ENCODE measurements at places on chromosomes 4 and X.

DNA sequence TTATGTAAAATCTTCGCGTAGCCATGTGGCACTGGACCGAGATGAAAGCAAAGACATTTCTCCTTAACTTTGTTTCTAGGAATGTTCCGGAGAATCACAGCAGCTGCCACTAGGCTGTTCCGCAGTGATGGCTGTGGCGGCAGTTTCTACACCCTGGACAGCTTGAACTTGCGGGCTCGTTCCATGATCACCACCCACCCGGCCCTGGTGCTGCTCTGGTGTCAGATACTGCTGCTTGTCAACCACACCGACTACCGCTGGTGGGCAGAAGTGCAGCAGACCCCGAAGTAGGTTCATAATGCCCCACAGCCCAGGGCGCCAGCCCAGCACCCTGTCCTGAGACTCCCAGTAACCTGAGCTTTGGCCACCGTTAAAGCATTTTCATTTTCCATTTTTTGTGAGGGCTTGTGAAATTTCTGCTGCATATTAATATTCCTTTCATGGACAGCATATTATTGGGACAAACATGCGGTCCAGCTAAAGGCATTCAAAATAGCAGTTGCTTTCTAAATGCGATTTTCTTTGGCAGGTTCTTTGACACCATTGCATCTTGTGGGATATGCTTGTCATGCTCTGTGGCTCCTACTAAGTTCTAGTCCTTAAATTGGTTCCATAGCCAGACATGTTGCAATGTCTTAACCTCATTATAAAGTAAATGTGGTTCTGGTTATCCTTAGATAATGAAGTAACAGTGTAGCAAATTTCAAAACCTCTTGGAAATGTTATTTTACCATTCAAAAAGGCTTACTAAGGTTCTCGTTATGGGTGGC is 49.1 kb upstream of the MSANTD1 start:
- DNase-seq = no peak

DNA sequence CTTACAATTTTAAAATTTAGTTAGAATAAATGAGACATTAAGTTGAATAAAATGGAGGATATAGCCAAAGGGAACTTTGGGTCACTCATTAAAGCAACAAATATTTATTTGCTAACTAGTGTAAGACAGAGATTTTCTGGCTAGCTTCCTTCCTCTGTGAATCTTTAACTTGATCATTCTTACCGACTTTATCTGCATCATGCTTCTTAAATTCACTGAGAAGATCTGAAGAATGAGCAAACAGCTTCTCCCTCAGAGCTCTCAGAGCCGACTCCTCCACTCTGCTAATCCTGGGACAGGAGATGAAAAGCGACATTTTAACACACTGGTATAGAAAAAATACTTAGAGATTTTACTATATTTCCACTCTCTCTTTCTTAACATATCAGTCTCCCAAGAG is 35.1 kb downstream of the PPEF2 start:
- DNase-seq = no peak

DNA sequence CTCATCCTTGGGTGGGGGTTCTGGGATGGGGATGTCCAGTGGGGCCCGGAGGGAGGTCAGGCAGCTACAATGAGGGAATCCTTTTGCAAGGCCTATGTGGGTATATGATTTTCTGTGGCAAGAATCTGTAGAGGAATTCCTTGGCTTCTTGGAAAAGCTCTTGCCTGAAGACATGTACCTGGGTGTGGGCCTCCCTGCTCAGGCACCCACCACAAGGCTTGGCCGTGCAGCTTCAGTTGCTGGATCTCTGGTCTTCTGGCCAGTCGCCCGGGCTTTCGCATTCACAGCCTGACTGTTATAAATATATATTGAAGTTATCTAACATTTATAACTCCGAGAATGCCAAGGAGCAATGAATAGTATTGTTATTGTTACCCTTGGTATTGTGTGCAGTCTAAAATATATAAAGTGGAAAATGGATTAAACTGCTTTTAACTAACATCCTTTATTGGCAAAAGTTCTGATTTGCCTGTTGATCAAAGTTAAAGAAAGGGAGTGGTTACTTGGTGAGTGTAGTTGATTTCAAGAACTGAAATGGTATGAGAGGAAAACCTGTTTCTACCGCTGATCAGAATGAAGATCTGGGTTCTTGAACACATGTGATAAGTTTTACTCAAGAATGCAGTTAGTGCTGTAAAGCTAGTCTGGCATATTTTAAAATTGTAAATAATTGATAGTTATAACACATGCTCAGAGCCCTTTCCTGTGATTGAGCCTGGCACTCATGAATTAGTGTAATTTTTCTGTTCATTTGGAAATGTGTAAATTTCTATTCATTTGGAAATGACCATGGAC is 36.0 kb downstream of the PTTG2 start:
- DNase-seq = no peak

- no peak for DNase-seq
Measured at GRCh38 chr4:168039593-168039992, 52.7 kb upstream of the ANXA10 start.

All from stimulated activated CD4-positive, alpha-beta T cell treated with anti-CD3 and anti-CD28 coated beads, Interleukin-12 subunit alpha, Interleukin-12 subunit beta, amount 100 ng/mL, for 24 hours (primary cell).